ENCODE measurements at places on chromosomes 1 and 21. TPM values are rescaled to one million over a fixed set of nuclear protein-coding genes. Genes with fewer than 3 reads are reported as not detected.

CRP gene
- polyA plus RNA-seq: not detected

TNFRSF9 gene
- 2.6 TPM for polyA plus RNA-seq

CCDC30 gene
- 0.19 TPM for polyA plus RNA-seq

SPATA21 gene
- not detected for polyA plus RNA-seq

KRTAP10-12 gene
- polyA plus RNA-seq: not detected

GRCh38 chr1:218397752-218398339, 52.7 kb downstream of the TGFB2 start:
- no peak for DNase-seq

DNA sequence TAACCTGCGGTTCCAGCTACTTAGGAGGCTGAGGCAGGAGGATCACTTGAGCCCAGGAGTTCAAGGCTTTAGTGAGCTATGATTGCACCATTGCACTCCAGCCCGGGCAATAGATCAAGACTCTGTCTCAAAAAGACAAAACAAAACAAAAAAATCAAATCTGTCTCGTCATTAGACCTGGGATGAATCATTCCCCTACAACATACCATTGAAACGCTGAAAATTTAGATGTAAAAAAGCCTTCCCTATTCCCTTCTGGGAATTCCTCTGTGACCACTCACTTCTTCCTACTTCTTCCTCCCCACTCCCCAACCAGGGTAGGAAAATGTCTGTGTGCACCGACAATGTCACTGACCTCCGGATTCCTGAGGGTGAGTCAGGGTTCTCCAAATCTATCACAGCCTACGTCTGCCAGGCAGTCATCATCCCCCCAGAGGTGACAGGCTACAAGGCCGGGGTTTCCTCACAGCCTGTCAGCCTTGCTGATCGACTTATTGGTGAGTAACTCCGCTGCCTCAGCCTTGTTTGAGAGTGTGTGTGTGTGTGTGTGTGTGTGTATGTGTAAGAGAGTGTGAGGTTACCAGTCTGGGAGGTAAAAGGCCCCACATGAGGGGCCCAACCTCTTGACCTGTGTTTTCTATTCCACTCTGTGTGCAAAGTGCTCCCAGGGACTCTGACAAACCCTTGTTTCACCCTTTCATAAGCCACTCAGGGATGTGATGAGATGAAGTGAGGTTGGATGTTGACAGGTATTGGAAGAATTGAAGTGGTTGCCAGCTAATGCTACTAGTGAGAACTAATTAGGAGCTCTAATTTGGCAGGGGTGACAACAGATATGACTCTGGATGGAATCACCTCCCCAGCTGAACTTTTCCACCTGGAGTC, 16.3 kb upstream of the SARS1 start:
- peak; percentile 14 for DNase-seq

- DNase-seq: no peak
These were observed 120.4 kb upstream of the IRF2BP2 start for GRCh38 chr1:234730475-234730769.

- no peak for DNase-seq
These were observed 64.6 kb upstream of the EFHD2 start for GRCh38 chr1:15344800-15345704.

All from CD14-positive monocyte (primary cell).